ENCODE measurements at places on chromosomes 2 and 18. TPM values are rescaled to one million over a fixed set of nuclear protein-coding genes. Genes with fewer than 3 reads are reported as not detected.

The UPP2 gene
- not detected for total RNA-seq

The GLI2 gene
- total RNA-seq: 0.05 TPM

The ALPP gene
- not detected for total RNA-seq

The CXCR1 gene
- total RNA-seq: not detected

The MRO gene
- not detected for total RNA-seq

The ACMSD gene
- total RNA-seq: not detected

- no peak for DNase-seq
Observed at GRCh38 chr2:168180483-168180882, 66.9 kb downstream of the STK39 start.

GRCh38 chr2:42404676-42405075, 43.7 kb upstream of the COX7A2L start:
- DNase-seq: no peak

DNA sequence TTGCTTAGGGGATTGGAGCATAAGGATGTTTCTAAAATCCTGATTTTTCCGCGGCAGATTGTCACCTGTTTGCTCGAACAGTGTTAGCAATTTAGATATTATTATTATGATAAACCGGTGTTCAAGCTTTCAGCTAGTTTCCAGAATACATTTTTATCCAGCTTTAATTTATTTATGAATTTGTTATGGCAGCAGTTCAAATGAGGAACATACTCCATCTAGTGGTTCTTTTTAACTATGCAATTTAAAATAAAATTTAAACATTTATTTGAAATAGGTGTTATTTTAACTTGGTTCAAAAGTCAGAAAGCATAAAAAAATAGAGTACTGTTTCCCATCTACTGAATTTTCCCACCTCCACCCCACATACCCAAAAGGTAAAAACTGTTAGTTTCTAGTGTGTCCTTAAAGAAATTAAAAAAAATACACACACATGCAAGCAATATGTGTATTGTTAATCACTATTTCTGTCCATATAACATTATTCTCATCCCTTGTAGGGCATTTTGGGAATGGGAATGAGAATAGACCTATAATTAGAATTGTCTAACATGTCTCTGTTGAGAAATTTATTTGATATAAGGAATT, 23.2 kb downstream of the ACOXL start:
- DNase-seq: no peak

- DNase-seq: no peak
Observed at GRCh38 chr2:42895791-42896135, 103.4 kb upstream of the HAAO start.

DNA sequence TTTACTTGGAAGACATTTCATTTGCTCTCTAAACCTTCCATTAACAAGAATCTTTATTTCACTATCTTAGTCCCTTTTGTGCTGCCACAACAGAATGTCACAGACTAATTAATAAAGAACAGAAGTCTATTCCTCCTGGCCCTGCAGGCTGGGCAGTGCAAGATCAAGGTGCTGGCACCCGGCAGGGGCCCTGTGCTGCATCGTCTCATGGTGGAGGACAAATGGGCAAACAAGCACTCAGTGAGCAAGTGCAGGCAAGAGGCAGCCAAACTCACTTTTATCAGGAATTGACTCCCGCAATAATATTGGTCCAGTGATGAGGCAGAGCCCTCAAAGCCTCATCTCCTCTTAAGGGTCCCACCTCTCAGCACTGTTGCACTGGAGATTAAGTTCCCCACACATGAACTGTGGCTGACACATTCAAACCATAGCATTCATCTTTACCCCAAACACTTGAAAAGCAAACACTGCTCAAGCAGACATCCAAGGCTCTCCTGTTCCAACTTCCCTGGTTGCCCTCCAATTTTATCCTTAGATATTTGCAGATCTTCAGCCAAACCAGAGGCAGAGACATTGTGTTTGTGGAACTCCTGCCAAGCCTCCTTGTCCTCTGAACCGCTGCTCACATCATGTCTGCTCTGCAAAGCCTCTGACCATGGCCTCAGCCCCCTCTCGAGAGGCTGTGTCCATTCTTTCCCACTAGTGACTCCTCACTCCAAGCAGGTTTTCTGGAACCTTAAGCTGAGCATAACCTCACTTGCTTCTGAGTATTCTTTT, 404.4 kb upstream of the SOX11 start:
- DNase-seq: no peak

DNA sequence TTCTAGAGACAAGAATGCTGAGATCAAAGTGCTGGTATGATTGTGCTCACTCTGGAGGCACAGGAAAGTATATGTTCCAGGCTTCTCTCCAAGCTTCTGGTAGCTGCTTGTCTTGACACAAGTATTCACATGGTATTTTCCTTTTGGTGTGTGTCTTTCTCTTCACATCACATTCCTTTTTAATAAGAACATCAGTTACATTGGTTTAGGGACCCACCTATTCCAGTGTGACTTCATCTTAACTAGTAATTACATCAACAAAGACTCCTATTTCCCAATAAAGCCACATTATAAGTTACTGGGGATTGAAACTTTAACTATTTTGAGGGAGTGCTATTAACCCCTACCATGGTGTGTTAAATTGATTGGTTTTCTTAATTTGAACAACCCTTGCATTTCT, 119.1 kb downstream of the FSIP2 start:
- no peak for DNase-seq

DNA sequence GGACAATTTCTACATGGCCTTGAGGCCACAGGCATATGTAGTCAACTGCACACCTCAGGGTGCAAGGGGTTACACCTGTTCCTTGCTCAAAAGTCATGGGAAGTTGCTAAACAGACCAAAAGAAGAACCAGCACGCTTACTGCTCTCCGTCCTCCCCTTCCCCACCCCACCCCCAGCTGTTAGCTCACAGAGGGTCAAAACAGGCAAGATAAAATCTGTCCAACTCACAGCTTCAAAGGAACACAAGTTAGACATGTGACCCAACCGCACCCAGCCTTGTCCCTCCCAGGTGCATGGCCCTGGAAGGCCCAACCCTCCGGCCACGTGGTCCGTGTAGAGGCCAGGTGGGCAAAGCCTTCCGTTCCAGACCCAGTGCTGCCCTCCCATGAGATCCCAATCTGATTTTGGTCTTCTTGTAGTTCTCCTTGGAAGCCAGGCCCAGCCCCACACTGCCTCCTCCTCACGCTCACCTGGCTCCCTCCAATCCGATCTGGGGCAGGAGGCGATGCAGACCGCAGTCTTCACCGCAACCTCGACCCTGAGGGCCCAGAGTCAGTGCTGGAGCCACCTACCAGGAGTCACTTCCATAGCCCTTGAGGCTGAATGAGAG, 14.5 kb upstream of the ASPRV1 start:
- DNase-seq: no peak

DNA sequence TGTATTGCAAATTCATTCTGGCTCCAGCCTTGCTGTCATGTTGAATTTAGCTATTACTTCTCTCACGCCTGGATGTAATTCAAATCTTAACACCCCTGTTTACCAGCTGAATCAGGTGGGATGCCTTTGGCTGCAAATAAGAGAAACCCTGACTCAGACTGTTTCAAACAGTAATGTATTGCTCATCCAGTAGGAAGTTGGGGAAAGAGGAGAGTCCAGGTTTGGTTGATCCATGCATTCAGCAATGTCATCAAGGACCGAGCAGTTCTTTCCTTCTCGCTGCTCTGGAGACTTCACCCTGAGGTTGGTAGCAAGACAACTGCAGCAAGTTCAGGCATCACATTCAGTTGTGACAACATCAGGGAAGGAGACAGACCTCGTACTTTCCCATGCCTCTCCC, 6.4 kb upstream of the DARS1 start:
- no peak for DNase-seq

DNA sequence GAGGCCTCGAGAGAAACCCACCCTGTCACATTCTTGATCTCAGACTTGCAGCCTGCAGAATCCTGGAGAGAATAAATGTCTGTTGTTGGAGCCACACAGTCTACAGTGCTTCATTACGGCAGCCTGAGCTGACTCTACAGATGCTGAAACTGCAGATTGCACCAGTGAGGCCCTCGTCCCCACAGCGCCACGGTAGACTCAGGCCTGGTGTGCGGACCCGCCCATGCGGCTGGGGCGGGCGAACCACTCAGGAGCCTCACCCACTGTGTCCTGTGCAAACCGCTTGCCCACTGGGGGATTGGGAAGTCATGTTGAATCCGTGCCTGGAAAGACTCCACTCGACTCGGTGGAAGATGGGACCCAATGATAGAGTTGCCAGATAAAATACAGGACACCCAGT, 125.2 kb upstream of the COPS8 start:
- no peak for DNase-seq

Data from GM12878 (cell line).